AG20443 (cell line): ENCODE measurements at places on chromosomes 6 and 20.

GRCh38 chr6:133621751-133622150, 267.2 kb upstream of the TCF21 start:
- peak; percentile 18 for DNase-seq

- no peak for DNase-seq
Measured at GRCh38 chr6:83781506-83781905, 71.7 kb upstream of the RIPPLY2 start.

- no peak for DNase-seq
Measured at GRCh38 chr6:14721103-14721758, 524.6 kb upstream of the JARID2 start.

GRCh38 chr6:105459049-105459448, 56.2 kb upstream of the PREP start:
- DNase-seq, result no peak

DNA sequence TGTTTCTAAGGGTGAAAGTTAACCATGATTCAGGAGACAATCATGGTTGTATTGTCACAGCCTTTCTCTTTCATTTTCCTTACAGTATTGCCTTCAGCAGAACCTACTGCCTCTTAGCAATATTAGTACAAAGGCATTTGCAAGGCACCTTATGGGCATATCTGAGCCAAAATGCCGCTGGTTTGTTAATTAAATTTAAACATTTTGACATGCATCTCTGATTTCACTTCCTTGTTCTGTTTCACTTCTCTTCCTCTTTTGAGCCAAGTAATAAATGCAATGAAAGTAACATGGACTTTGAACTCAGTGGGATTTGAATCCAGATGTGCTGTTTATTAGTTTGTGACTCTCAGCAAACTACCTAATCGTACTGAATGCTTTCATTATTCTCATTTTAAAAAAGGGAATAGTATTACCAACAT, 467.4 kb upstream of the CITED2 start:
- DNase-seq, result no peak

- DNase-seq, result no peak
Measured at GRCh38 chr6:703552-703951, 10.6 kb upstream of the EXOC2 start.

- no peak for DNase-seq
Measured at GRCh38 chr20:34365765-34366213, 2.7 kb downstream of the ITCH start.

- peak; percentile 66 for DNase-seq
Measured at GRCh38 chr6:8080362-8081151, 16.4 kb upstream of the BLOC1S5 start.

GRCh38 chr20:45432294-45432693, 16.4 kb downstream of the PIGT start:
- no peak for DNase-seq

DNA sequence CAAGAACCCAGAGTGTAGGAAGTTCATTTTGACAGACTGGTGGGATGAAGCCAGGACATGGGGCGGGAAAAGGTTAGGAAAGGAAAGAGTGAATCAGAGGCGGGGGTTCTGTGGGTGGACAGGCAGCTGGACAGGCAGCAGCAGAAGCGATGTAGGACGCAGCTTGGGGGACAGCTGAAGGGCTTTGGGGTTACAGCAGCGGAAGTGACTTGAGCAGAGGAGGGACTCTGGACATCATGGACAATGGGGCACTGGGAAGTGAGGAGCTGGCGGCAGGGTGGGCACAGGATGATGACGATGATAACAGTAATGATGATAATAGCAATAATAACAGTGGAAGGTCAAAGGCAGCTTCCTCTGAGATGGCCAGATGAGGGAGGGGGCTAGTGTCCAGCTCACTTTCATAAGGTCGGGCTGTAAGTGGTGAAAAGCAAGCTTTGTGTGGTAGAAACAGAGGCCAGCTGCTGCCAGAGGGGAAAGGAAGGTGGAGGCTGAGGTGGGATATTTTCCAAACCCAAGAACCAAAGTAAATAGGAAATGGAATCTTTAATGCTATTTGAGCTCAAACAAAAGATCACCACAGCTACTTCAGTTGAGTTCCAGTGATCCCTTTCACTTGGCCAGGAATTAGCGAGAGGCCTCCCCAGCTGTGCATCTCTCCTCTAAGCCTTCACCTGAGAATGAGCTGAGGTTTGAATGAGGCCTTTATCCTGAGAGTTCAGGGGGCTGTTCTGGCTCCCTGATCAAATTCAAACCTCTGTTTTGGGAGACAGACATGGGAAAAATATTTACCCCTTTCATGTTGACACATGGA, 433.5 kb downstream of the DHX35 start:
- no peak for DNase-seq

- no peak for DNase-seq
Measured at GRCh38 chr6:19891451-19891850, 54.3 kb downstream of the ID4 start.

GRCh38 chr6:101391772-101392585, 1.5 kb upstream of the GRIK2 start:
- peak; percentile 67 for DNase-seq

DNA sequence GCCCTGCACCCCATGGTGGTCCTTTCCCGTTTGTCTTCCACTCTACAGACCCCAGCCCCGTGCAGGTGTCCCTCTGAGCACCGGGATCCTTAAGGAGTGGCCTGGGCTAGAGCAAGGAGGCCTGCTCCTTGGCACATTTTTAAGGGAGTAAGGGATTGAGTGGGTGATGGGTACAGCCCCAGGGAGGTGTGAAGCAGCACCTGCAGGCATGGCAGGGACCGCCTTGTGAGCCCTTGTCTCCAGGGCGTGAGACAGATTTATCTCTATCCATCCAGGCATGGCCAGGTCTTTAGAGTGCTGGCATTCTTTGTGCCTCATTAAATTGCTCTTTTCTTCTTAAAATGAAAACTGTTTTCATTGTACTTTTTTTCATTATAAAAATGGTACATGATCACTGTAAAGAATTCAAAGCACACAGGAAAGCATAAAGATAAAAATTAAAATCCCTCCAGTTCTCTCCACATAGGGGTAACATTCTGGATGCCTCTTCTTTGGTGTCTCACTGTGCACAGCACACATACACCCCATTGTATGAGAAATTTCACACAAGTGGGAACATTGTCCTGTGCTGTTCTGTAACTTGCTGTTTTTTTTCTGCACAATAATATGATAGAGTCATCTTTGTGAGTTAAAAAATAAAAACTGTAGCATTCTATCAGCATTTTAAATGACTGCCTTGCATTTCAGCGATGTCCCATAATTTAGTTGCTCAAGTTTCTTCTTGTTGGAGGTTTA, 31.9 kb upstream of the ZNF831 start:
- no peak for DNase-seq

GRCh38 chr6:82957868-82958245, 107.8 kb downstream of the UBE3D start:
- DNase-seq, result no peak

- peak; percentile 5 for DNase-seq
Measured at GRCh38 chr6:113065611-113066010, 718.5 kb downstream of the RFPL4B start.

DNA sequence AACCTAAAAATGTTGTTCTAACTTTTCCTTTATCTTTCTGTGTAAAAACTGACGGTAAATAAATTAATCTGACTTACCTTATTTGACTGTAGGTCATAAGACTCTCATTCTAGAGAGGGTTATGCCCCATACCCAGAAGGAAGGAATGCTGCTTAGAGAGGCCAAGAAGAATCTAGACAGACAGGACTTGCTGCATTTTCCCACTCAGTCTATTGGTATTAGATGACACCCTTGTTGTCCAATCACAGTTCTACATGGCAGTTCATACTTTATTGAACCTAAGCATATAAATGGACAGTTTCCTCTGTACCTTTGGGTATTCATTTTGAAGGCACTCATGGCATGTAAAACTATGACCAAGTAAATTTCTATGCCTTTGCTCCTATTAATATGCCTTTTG, 359.6 kb upstream of the ID4 start:
- no peak for DNase-seq

GRCh38 chr6:44537306-44538049, 150.0 kb downstream of the CDC5L start:
- no peak for DNase-seq

GRCh38 chr6:91626911-91627310, 1040.0 kb upstream of the MAP3K7 start:
- DNase-seq, result no peak

DNA sequence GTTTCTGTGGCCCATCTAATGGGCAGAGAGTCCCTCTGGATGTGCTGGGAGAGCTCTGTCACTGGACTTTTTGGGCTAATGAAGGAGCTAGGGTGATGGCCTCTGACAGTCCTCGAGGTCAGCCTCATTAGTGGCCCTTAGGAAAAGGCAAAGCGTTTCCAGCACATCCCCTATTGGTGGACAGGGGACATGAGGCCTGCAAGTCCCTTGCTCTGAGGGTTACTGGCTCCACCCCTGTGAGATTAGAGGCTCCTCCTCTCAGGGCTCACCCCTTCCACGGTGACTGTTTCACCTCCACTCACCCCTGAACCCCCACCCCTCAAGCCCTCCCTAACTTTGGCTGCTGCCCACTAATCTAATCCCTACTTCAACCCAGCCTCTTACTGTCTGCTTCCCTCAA, 12.8 kb upstream of the FANCE start:
- no peak for DNase-seq

DNA sequence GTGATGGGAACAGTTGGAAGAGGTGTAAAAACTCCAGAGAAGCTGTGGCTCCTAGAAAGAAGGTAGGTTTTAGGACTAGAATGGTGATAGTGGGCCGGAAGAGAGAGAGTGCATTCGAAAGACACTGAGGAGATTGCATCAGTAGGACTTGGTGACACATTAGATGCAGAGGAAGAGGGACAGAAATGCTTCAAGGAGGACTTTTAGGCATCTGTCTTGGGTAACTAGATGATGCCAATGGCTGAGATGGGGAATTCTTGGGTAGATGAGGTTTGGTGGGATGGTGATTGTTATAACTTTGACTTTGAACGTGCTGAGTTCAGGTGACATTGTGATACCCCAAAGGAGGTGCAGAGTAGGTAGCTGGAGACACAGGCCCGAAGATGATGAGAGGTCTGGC, 196.5 kb downstream of the GMPR start:
- no peak for DNase-seq

- DNase-seq, result no peak
Measured at GRCh38 chr6:126091466-126091865, 105.1 kb downstream of the TRMT11 start.

DNA sequence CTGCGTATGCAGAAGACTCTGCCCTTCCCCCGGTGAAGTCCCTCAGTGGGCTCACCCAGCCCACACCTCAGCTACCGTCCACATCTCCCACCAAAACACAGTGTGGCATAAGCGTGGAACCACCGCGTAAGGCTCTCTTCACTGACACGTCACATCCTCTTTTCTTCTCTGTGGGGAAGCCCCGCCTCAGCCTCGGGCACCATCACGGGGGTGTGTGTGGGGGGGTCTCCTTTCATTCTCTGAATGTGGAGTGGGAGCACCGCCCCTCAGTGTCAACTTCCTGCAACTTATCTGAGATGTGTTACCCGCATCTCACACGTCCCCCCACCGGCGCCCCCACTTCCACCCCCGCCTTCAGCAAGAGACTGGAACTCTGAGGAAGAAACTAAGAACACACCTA, 388.4 kb upstream of the JARID2 start:
- no peak for DNase-seq

GRCh38 chr6:25341203-25341552, 62.0 kb downstream of the CARMIL1 start:
- DNase-seq, result no peak

- no peak for DNase-seq
Measured at GRCh38 chr6:166803471-166803870, 152.9 kb downstream of the RNASET2 start.

DNA sequence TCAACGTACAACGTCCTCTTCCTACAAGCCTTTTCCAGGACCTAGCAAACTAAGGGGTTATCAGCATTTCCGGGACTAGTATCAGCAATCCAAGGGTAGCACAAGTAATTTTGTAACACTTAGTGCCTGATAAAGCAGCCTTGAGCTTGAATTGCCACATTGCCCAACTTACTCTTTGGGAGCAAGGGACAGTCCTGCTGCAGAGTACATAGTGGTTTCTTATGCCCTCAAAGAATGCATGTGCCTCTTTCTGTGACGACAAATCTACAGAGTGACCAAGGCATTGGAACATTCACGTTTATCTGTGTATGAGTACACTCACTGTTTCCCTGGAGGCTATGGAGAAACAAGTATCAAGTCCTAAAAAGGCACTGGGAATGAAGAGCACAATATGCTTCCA, 3.2 kb upstream of the ID4 start:
- no peak for DNase-seq

DNA sequence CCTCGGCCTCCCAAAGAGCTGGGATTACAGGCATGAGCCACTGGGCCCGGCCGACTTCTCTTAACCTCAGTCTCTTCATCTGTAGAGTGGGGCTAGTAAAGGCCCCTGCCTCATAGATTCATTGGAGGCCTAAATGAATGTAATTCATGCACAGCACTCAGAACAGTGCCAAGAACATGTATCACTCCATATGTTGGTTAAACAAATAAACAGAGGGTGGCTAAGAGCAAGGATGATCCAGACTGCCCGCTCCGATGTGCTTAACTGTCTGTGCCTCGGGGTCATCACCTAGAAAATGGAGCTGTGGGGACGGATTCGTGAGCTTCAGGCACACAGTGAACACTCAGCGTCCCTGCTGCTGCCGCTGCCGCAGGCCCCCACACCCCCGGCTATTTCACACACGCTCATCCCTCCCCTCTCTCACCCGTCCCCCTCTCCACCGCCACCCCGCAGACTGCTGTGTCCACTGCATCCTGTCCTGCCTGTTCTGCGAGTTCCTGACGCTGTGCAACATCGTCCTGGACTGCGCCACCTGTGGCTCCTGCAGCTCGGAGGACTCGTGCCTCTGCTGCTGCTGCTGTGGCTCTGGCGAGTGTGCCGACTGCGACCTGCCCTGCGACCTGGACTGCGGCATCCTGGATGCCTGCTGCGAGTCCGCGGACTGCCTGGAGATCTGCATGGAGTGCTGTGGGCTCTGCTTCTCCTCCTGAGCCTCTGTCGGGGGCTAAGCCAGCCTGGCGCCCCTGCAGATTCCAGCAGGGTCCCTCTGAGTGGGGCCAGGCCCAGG, 14.8 kb downstream of the MDFI start:
- DNase-seq, result no peak

- DNase-seq, result no peak
Measured at GRCh38 chr6:84801250-84801649, 36.9 kb upstream of the TBX18 start.

DNA sequence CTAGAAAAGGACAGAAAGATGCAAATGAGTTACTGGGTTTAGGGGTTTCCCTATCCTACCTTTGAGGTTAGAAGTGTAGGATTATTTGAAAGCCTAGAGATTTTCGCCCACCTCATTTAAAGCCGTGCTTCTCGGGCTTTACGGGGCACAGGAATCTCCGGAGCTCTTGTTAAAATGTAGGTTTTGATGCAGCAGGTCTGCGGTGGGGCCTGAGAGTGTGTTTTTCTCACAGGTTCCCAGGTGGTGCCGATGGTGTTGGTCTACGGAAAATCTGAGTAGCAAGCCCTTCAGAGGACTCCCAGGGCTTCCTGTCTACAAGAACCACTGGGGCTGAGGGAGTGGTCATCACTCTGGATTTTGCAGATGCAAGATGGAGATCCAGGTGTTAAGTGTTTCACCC, 47.5 kb downstream of the TRAM2 start:
- DNase-seq, result no peak

- DNase-seq, result no peak
Measured at GRCh38 chr6:38676974-38677544, 25.9 kb downstream of the GLO1 start.
